Muscle of back (tissue), 13 donors: ENCODE measurements at places on chromosomes 12 and 14. TPM values are rescaled to one million over a fixed set of nuclear protein-coding genes. Genes with fewer than 3 reads are reported as not detected.
A peak's percentile ranks its signal among the peaks of the same experiment; 100 is the strongest.

The PMCH gene
- not detected for polyA plus RNA-seq

- DNase-seq = no peak
Observed at GRCh38 chr14:22839159-22839779, 2.9 kb downstream of the MMP14 start.

DNA sequence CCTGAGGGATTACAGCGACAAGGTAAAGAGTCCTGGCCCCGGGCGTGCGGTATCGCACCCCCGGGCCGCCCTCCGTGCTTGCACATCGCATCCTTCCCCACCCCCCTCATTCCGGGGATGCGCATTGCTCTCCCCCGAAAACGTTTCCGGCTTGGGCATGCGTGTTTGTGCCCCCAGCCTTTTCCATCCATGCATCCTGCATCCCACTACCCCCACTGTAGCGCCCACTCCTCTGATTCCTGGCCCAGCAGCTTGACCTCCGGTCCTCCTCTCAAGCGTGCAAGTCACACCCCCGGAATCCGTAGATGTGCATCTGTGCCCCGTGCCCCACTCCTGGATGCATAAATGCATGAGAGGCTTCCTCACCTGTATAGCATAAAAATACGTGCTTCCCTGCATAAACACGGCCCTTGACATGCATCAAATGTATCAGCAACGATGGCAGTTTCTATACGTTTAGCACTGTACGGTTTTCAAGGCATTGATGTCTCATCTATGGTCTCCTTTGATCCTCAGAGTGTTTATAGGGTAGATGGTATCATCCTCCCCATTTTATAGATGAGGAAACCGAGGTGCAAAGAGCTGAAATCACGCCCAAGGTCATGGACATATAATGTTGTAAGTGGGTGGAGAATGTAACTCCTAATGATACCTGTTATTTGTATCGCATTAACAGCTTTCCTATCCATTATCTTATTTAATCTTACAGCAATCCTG is 484 bp downstream of the RIC8B start:
- no peak for DNase-seq

DNA sequence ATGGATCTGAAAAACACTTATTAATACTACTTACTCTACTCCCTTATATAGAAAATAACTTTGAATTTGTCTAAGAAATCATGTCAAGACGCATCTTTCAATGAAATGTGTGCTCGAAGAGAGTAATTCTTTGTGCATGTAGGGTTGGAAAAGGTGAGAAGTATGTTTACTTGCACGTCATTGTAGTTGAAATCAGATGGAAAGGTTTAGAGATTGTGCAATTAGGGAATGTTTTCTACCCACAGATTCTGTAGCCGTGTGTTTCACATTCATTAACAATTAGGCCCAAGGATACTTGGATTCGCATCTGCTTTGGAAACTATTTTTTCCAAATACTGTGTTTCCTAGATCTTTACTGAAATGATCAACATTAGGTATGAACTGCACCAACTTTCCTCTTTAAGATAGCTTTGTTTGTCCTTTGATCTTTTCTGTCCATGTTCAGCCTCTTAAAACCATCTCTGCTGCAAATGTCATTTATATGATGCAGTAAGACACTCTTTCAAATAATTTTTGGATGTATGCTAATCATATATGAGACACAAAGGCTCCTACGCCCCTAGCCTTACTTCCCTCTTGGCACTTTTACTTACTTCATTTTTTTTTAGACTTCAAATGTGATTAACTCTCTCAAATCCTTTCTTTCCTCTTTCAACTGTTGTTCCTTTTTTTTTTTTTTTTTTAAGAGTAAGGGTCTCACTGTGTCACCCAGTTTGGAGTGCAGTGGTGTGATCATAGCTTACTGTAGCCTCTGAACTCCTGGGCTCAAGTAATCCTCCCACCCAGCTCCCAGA is 58.0 kb upstream of the PSMA6 start:
- DNase-seq = no peak

DNA sequence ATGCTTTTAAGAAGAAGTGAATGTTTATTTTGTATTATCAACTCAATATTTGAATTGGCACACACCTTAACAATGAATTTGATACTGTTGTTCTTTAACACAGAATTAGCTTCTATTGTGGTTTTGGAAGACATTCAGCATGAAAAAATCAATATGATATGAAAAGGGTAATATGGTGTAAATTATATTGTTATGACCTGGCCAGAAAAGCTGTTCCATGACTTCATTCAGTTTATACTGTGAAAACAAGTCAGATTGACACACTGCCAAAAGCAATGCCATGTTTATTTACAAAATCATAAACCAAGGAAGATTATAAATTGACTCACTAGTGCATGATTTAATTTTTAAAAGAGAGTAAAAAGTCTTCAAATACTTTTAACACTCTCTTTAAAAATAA is 851.4 kb upstream of the SEL1L start:
- no peak for DNase-seq

DNA sequence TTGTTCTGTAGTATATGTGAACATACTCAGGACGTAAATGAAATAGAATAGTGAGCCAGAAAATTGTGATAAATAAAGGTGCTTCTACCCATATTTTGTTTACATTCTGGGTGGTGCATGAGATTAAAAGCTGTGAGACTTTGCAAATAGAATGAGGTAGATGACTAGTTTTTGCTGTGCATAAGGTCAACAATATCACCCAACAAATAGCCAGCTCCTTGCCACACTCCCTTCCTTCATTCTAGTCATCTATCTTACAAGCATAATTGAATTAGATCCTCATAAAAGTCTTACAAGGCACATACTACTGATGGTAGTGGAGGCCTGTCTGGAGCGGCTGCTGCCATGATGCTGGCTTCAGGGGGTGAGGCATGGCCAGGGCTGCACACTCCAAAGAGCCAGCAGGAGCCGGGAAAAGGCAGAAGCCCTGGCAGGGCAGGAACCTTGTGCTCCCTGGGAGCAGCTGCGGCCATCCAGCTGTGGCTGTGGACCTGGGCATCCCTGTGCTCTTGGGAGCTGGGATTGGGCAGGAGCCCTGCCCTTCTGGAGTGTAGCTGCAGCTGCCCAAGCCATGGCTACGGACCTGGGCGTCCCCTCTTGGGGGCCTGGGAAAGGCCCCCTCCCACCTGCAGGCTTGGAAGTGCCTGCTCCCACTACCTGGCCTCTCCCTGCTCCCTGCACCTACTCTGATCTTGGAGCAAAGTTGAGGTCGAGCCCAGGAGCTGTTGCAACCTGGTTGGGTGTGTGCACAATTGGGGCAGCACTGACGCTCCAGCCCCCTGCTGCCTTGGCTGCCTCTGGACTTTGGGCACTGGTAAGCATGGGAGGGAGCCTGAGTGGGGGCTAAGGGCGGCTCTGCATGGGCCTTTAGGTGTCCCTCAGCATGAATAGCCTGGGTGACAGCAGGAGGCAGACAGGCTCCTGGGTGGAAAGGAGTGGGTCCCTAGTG is 112.8 kb downstream of the DACT1 start:
- DNase-seq = no peak

DNA sequence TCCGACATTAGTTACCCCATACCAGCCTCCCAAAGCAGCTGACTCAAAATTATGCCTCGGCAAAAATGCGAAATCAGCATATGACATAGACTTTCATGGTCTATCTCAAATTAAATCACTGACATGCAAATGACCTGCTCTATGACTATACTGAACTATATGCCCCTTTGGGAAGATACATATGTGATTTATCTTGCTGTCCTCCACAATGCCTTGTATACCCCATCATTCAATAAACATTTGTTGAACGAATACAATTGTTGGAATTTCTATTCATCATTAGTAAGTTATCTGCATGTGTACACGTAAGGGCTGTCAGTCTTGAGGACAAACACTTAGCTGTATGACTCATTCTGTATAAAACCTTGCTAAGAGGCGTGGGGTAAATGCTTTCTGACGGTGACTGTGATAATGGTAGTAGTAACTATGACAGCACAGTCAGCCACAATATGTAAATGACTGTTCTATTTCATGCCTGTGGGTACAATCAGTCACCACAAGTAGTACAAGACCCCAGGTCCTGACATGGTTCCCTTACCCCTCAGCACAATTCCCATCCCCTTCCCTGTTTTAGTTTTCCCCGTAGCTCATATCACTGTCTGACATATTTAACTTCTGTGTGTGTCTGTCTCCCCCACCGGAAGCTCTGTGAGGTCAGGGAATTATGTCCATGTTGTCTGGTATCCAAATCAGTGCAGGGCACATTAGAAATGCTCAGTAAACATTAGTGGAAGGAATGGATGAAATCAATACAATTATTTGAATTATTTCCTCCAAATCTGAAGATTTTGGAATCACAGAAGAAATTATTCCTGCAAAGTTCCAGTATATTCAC is 42.8 kb downstream of the STXBP6 start:
- peak; percentile 88 for DNase-seq

DNA sequence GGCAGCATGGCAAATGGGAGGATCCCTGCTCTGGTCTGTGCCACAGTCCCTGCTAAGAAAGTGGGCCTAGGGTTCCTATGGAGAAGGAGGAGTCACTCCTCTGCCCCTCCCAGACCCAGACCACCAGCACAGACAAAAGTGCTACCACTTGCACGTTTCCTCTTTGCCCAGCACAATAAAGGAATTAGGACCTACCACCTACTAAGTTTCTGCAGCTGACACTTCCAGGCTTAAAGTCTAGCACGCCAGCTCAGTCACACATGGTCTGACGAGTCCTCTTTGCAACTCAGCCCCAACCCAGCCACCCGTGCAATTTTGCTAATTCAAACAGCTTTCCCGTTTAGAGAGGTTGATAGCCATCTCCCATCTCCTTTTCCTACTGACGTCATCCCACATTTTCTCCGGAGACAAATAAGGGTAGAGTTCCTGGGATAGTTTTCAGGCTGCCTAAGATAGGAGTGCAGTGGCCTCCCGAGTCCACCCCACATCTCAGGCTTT is 66.2 kb upstream of the PTGR2 start:
- DNase-seq = peak; percentile 85

- no peak for DNase-seq
Observed at GRCh38 chr12:11822081-11822834, 172.8 kb downstream of the ETV6 start.

The GNB3 gene
- polyA plus RNA-seq = 23.6 TPM

The PPP1R1A gene
- polyA plus RNA-seq = 35.7 TPM

- DNase-seq = no peak
Observed at GRCh38 chr12:77814386-77814785, 16.3 kb upstream of the NAV3 start.

- no peak for DNase-seq
Observed at GRCh38 chr12:115543269-115543668, 734.2 kb downstream of the MED13L start.

The TAMALIN gene
- polyA plus RNA-seq = 16.1 TPM

DNA sequence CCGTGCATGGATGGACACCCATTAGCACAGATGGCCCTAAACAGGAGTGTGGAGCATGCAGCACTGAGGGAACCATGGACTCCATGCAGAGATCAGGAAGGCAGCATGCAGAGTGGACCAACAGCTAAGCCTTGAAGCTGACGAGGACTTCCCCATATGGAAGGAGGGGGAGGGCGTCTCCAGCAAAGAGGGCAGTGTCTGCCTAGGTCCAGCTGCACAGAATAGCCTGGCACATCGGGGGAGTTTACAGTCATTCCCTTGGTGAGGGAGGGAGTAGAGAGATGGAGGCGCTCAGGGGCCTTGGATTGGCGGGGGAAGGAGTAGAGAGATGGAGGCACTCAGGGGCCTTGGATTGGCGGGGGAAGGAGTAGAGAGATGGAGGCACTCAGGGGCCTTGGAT is 64.5 kb downstream of the ANKRD9 start:
- DNase-seq = no peak

The ANKRD33 gene
- polyA plus RNA-seq = not detected

GRCh38 chr12:3578557-3578956 is 87.6 kb downstream of the PRMT8 start:
- no peak for DNase-seq

DNA sequence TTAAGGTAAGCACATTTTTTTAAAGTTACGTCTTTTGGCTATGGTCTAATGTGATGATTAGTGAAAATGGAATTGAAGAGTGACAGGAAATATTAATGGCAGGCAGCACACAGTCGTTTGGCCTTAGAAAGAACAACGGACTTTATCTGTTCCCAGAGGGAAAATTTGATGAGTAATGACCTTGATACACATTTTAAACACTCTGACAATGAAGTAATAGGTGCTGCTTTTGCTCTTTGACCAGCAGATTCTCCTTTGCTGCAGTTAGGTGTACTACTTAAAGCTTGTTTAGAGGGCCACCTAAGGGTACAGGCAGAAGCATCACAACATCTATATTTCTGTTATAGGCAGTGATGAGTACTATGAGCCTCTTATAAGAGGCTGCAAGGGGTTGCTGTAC is 27.1 kb upstream of the RNU6-8 start:
- no peak for DNase-seq

The FOXG1 gene
- 0.04 TPM for polyA plus RNA-seq

DNA sequence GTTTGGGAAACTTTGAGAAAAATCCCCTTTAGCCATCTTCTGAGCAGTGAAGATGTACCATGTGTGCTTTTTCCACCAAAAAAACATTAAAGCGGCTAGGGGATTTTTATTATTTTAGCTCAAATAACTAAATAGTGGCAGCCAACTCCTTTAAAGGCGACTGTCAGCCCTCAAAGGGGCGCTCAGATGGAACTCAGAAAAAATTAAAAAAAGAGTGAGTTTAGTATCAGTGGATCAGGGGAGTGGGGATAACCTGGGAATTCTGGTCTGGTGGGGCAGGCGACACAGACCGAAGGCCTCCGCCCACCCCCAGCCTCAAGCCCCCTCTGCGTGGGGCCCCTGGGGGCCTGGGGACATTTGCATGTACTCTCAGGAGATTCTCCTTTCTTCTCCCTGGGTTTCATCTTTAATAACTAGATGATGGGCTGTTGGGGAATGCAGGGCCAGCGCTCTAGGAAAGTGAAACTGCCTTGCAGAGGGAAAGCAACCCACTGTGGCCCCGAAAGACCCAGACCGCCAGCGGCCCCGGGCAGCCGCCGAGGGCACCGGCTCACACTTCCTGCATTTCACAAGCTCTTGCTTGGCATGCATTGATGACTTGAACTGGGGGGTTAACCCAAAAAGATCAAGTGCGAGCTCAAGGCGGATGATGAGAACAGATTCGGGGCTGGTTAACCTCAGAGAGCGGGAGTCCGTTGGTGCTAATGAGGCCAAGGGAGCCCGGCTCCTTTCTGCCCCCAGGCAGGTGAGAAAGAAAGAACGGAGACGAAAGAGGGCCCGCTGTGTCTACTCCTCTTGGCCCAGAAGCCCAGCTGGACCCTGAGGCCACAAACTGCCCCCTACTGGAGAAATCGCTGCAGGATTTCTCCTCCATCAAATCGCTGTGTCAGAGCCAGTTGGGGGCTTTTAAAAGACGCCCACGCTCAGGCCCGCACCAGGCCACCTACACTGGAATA is 7.3 kb upstream of the BATF start:
- peak; percentile 5 for DNase-seq

The ETNK1 gene
- polyA plus RNA-seq = 24.1 TPM

DNA sequence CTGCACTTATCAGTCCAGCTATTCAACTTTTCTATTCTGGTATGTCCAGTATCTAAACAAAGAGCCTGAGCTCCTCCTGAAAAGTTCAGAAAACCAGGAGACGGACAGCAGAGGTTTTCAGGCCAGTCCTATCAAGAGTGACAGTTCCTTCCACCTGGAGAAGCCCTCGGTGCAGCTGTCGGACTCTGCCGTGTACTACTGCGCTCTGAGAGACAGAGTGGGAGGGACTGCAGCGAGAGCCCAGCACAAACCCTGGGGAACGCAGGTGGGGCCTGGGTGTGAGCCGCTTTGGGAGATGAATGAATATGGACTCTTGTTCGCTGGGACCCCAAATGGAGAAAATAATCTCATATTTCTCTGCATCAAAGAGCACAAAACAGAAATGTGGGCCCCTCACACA is 329.8 kb upstream of the OR4E1 start:
- DNase-seq = no peak
